ENCODE measurements at places on chromosomes 13 and 19. TPM values are rescaled to one million over a fixed set of nuclear protein-coding genes. Genes with fewer than 3 reads are reported as not detected.
A peak's percentile ranks its signal among the peaks of the same experiment; 100 is the strongest.

- DNase-seq, result peak; percentile 30
Measured at GRCh38 chr13:37617173-37617572, 18.6 kb upstream of the POSTN start.

DNA sequence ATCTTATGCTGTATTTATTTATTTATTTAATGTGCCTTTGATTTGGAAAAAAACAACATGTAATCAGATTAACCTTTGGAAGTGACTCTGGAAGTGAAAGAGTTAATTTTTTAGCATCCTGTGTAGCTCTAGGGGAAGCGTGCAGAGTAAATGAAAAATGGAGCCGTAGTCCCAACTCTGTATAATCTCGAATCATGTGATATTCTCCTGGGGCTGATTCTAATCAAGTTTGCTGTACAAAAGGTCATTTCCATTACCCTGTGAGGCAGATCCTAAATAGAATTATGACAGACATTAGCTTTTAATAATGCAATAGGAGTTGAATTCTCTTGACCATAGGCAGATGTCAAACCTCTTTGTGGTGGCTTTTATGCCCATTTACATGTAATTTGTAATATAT is 238.6 kb upstream of the CSNK1A1L start:
- peak; percentile 9 for DNase-seq

GRCh38 chr19:44371815-44372480 is 15.5 kb upstream of the ZNF112 start:
- DNase-seq, result no peak

- DNase-seq, result no peak
Measured at GRCh38 chr13:24247016-24247415, 62.4 kb upstream of the C1QTNF9 start.

- DNase-seq, result peak; percentile 25
Measured at GRCh38 chr13:101452519-101453485, at the start of gene ITGBL1. TSS of gene ITGBL1 (plus strand) at chr13:101452675. CDS start at chr13:101452834, 159 bp downstream.

GRCh38 chr13:69641773-69642172 is 465.9 kb upstream of the ATXN8OS start:
- DNase-seq, result no peak

DNA sequence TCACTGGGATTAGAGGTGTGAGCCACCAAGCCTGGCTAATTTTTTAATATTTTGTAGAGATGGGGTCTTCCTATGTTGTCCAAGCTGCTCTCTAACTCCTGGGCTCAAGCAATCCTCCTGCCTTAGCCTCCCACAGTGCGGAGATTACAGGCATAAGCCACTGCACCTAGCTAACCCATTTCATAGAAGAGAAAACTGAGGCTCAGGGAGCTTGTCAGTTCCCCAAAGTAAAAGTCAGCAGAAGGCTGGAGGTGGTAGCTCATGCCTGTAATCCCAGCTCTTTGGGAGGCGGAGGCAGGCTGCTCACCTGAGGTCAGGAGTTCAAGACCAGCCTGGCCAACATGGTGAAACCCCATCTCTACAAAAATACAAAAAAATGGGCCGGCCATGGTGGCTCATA is 8.8 kb upstream of the HOMER3 start:
- no peak for DNase-seq

GRCh38 chr13:73603646-73604045 is 530.6 kb downstream of the KLF12 start:
- DNase-seq, result no peak

DNA sequence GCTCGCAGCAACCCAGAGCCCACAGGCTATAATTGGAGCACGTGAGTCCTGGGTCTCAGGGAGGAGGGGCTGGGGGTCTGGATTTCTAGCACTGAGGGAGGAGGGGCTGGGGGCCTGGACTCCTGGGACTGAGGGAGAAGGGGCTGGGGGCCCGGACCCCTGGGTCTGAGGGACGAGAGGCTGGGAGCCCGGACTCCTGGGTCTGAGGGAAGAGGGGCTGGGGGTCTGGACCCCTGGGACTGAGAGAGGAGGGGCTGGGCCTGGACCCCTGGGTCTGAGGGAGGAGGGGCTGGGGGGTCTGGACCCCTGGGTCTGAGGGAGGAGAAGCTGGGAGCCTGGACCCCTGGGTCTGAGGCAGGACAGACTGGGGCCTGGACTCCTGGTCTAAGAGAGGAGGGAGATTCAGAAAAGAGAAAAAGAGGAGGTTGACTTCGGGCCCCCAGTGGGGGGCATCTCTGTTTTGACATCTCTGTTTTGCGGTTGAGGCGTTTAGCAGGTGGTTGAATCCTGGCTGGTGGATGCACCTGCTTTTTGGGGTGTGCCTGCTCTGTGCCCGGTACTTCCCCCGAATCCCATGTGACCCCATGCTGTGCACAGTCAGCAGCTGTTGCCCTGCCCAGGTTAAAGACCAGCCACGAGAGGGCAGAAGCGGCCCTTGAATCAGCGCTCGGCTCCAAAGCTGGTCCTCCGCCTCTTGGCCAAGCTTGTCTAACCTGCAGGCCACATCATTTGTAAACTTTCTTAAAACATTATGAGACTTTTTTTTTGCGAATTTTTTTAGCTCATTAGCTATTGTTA is 10.5 kb downstream of the PVR start:
- DNase-seq, result peak; percentile 84

GRCh38 chr13:99721606-99722337 is 220.5 kb downstream of the TM9SF2 start:
- no peak for DNase-seq

- no peak for DNase-seq
Measured at GRCh38 chr13:21115231-21115630, 53.8 kb upstream of the LATS2 start.

GRCh38 chr13:66635526-66635925 is 594.6 kb downstream of the PCDH9 start:
- DNase-seq, result peak; percentile 91

- DNase-seq, result no peak
Measured at GRCh38 chr13:73984201-73984600, 150.0 kb downstream of the KLF12 start.

- DNase-seq, result peak; percentile 88
Measured at GRCh38 chr19:1243768-1244692, 2.5 kb downstream of the ATP5F1D start.

DNA sequence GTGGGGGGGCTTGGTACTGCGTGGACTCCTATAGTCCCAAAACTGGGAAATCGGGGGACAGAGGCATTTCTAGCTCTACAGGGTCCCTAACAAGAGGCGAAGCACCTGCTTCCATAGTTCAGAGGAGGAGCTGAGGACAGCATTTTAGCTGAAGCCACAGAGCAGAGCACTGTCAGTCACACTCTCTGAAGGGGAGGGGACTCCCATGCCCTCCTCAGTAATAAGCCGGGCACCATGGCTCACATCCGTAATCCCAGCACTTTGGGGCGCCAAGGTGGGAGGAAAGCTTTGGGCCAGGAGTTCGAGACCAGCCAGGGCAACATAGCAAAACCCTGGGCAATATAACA is 3.8 kb downstream of the NPAS1 start:
- DNase-seq, result no peak

DNA sequence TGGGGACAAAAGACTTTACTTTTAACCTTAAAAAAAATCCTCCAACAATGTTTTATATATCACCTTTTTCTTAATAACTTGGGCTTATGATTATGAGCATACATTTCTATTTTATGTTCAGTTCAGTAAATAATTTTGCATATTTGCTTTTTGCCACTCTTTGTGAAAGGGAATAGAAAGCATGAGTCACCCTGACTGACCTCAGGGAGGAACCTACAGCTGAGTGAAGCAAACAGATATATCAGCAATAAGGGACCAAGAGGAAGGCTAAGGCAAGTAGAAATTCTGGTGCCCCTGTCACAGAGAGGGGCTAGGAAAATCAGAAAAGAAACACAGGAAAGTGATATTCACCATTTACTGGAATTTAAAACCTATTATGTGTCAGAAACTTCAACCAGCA is 37.2 kb upstream of the SOHLH2 start:
- DNase-seq, result no peak

The PEAK3 gene
- 0.19 TPM for total RNA-seq

The ZNF536 gene
- total RNA-seq, result not detected

The SGCG gene
- total RNA-seq, result not detected

The SMIM17 gene
- total RNA-seq, result 0.33 TPM

The LIM2 gene
- not detected for total RNA-seq

The MAP1S gene
- 47.8 TPM for total RNA-seq

The ATP8A2 gene
- 0.09 TPM for total RNA-seq
